ENCODE measurements at places on chromosomes 2 and 18. TPM values are rescaled to one million over a fixed set of nuclear protein-coding genes. Genes with fewer than 3 reads are reported as not detected.

GRCh38 chr2:159658881-159659873 is 42.8 kb upstream of the BAZ2B start:
- no peaks in the 10 kb centered on the region for H3K4me1 ChIP-seq
- H3K4me3 ChIP-seq: no peak overlapping the region
- H3K36me3 ChIP-seq: no peaks in the 10 kb centered on the region
- DNase-seq: no peak
- H3K27ac ChIP-seq: no peak overlapping the region
- no peaks in the 10 kb centered on the region for H3K27me3 ChIP-seq

DNA sequence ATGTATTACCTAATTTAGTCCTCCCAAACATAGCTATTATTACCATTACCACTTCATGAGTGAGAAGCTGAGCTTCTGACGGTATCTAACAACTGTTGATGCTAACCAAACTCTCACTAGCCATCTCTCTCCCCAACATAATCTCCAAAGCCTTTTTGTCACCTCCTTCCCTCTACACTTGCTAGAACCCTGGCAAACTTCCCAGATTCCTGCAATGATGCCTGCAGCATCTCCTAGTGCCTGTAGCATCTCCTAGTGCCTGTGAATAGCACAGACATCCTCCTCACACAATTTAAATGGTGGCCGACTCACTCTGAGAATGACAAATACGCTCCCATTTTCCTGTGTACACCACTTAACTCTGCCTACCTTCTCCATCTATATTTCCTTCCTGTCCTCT is 126.7 kb downstream of the STK39 start:
- DNase-seq: no peak
- no peaks in the 10 kb centered on the region for H3K4me1 ChIP-seq
- no peak overlapping the region for H3K27ac ChIP-seq
- H3K4me3 ChIP-seq: no peak overlapping the region
- H3K36me3 ChIP-seq: peaks cover 30% of the 10 kb centered on the region

GRCh38 chr2:174662859-174663258 is 65.3 kb upstream of the WIPF1 start:
- peaks cover 8% of the 10 kb centered on the region for H3K4me1 ChIP-seq
- H3K4me3 ChIP-seq: no peak overlapping the region
- no peak for DNase-seq
- H3K27me3 ChIP-seq: no peaks in the 10 kb centered on the region

GCA gene
- 38.9 TPM for total RNA-seq

All from thymus (tissue), 14 donors.